ENCODE measurements at places on chromosomes 6 and 20.
A peak's percentile ranks its signal among the peaks of the same experiment; 100 is the strongest.

DNA sequence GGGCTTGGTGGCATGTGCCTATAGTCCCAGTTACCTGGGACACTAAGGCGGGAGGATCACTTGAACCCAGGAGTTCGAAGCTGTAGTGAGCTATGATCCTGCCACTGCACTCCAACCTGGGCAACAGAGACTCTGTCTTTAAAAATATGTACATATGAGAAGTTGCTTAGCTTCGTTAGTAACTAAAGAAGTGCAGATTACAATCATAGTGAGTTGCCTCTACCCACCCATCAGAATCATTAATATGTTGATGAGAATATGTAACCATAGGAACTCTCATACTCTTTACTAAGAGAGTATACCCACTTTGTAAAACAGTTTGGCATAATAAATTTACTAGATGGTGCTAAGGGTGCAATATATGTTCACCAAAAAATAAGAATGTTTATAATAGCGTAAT, 54.0 kb downstream of the EFHC1 start:
- no peak for DNase-seq

DNA sequence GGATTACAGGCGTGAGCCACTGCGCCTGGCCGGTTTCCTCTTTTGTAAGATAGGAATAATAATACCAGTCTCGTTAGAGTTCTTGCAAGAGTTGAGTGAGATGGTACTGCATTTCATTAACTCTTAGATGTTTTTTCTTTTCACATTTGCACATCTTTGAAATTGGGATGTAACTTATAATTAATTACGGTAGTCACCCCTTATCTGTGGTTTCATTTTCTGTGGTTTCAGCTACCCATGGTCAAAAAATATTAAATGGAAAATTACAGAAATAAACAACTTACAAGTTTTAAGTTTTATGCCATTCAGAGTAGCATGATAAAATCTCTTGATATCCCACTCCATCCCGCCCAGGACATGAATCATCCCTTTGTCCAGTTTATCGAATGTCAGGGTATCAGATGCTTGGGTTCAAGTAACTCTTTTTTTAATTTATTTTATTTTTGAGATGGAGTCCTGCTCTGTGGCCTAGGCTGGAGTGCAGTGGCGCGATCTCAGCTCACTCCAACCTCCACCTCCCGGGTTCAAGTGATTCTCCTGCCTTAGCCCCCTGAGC, 15.4 kb downstream of the PTK7 start:
- no peak for DNase-seq

GRCh38 chr6:36280467-36280866, 10.6 kb downstream of the PNPLA1 start:
- DNase-seq = no peak

DNA sequence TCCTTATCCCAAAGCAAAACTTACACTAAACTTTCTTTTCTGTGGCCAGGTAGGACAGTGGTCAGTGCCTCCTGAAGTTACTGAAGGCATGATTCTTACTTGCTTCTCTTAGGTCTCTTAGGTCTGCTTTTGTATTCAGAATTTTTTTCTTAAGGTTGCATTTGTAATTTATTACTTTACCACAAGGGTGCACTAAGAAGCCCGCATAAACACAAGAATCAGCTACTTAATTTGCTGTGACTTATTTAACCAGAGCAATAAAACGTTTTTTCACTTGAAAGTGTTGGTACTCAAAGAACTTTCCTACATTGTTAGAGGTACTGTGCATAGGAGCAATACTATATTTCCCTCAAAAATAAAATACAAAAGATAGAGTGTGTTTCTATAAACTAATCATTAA, 75.4 kb upstream of the LAMA2 start:
- DNase-seq = no peak

DNA sequence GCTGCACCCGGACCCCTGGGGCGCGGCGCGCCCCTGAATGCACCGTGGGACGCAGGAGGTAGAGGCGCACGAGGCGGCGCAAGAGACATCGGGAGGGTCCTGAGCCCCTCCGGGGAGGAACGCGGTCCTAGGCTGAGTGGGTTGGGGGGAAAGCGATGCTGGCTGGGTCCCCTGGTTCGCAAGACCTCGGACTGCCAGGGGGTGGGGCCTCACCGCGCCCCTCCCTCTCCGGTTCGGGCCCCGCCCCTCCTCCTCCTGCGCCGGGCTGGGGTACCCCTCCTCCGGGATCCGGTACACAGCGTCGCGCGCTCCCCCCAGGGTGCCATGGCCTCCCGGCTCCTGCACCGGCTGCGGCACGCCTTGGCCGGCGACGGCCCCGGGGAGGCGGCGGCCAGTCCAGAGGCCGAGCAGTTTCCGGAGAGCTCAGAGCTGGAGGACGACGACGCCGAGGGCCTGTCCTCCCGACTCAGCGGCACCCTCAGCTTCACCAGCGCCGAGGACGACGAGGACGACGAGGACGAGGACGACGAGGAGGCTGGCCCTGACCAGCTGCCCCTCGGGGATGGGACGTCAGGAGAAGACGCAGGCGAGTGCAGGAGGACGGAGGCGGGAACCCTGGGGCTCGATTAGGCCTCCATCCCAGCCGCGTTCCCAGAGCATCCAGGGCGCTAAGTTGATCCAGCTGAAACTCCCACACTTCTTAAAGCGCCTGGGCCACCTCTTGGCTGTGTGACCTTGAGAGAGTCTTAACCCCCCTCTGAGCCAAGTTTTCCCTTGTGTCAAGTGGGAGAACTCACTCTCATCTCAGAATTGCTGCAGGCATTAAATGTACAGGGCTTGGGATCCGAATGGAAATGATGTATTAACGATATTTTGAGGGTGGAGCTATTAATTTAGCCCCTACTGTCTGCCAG, 541 bp downstream of the SNX21 start:
- DNase-seq = peak; percentile 18

GRCh38 chr6:41733360-41733706, 2.1 kb downstream of the TFEB start:
- DNase-seq = no peak

DNA sequence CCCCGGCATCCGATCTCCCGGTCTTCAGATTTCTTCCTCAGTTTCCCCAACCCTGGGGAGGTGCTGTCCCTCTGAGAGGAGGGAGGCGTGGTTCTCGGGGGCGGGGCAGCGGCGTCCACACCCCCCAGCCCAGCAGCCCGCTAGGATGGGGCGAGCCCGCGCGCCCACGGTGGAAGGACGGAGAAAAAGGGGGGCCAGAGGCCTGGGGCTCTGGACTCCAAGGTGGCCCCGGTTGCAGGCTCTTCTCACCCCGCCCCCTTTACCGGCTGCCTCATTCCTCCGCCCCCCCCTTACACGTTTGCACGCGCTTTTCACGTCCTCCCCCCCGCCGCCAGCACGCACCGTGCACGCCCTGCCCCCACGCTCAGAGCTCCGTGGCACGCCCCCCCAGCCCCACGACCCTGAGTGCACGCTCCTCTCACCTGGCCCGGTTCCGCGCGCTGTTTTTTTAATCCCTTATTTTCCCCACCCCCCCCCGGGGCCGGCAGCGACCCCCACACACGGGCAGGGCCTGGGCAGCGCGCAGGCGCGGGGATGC, 402 bp downstream of the ZBTB12 start:
- no peak for DNase-seq

DNA sequence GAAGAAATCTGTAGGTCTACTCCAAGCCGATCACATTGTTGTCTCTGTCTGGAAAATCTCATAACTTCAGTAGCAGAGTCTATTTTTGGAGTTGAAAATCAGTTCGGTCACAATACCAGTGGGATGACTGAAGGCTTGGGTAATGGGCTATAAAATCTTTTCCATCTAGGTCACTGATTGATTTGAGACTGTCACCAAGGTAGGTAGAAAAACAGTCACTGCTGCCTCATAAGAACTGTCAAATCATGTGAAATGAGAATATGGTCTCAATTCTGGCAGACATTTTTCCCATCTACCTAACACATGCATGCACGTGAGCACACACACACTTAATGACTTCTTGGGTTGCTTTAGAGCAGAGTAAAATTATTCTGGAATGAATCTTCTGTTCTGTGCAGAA, 1162.8 kb upstream of the CITED2 start:
- no peak for DNase-seq

DNA sequence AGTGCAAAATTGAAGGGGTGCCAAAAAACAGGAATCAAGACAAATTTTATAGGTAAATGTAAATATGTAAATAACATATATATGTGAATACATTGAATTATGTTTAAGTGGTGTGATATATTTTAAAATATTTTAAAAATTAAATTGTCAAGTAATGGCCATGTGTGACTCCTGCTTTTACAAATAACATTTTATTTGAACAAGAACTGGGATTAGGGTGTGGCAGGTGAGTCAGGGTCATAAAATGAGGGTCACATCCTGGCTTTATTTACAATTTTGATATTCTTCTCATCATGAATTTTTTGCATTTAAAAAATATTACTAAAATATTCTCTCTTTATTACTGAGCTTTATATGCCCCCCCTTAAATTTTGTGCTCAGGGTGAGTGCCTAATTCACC, 601.1 kb upstream of the MAN1A1 start:
- no peak for DNase-seq

DNA sequence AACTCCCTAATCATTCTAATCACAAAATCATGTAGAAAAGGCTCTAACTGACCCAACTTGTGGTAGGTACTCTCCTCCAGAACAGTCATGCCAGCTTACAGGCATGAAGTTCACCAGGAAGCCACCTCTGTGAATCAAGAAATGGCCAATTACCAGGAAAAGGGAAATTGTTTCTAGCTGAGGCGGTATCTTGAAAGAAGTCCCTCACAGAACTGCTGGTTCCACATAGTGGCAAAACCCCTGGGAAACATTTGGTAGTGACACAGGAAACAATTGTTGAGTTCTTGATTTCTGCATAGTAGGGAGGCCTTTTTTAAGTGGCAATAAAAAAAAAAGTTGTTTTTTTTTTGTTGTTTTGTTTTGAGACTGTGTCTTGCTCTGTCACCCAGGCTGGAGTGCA, 3.4 kb upstream of the ZHX3 start:
- DNase-seq = no peak

DNA sequence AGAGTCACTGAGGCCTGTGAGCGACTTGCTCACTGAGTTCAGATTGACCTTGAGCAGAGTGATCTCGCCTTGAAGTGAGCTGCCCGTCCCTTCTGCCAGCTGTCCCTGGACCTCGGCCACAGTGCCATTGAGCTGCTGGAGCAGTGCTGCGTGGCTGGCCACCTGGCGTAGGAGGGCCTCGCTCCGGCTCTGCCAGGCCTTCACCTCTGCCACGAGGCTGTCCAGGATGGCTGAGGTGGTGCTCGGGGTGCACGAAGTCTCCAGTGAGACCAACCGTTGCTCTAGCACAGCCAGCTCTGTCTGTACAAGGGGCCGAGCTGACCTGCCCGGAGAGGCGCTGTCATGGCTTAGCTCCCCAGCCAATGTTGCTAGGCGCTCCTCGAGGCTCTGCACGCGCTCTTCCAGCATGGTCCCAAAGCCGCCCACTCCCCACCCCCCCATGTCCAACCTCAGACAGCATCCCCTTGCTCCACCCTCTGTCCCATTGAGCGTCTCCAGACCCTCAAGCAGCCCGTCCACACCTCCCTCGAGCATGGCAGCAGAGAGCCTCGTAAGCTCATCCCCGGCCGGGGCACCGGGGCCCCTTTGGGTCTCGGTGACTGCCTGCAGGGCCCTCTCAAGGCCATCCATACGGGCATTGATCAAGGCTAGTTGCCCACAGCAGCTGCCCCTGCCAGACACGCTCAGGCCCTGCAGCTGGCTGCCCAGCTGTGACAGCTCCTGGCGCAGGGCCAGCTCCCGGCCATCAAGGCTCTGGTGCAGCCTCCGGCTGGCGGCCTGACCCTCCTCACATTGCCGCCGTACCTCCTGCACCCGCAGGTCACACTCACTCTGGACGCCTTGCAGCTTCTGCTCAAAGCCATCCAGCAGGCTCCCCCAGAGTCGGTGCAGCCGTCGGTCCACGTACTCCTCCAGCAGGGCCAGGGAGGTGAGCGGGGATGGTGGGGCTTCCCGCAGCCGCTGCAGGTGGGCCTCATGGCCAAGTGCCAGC, 4.6 kb downstream of the EMILIN3 start:
- no peak for DNase-seq

DNA sequence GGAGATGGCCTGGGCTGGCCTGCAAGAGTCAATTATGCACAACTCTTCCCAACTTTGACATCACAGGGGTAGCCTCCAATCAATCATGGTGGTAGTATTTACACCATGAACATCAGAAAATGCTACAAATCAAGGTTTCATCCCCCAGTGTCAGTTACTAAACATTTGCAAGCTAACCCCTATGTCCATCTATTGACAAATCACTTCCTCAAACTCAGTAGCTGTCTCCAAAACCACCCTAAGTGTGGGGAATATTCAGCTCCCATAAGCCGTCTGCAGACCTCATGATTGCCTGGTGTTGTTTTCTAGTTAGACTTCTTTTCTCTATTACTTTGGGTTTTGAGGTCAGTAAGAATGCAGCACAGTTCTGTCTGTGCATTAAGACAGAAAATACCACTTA, 200.8 kb upstream of the RIN2 start:
- DNase-seq = no peak

GRCh38 chr6:22110061-22110460, 186.8 kb downstream of the PRL start:
- DNase-seq = no peak

DNA sequence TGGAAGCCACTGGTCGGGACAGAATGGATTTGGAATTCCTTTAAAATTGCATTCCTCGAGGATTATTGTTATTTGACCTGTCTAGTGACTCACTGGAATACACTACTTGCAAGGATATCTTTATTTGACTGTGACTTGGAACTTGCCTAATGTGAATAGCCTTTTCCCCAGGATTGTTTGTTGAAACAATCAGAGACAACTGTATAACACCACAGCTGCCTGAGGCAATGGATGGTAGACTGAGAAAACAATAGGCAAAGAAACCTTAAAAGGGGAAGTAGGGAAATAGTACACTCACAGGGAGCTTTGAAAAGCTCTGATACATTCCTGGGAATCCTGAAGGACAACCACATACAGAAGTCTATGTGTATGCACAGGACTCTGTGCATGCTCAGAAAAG, 465.3 kb downstream of the BMP2 start:
- no peak for DNase-seq

DNA sequence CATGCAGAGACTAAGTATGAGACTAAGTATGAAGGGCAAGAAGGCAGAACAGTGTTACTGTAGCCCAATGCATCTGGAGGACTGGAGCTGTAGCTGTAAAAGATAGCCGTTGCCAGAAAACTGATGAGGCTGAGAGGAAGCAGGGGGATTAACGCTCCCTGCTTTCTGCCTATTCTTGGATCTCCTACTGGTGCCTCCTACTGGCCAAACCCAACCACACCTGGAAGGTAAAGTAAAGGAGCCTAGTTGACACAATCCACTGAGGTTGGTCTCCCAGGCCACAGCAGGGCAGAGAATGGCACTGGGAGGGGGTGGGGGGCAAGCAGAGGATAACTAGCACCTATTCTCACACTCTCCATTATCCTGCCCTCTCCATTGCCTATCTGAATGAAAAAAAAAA, 105.0 kb upstream of the MRPS10 start:
- no peak for DNase-seq

- no peak for DNase-seq
Measured at GRCh38 chr6:154916857-154917256, 78.3 kb upstream of the TIAM2 start.

Data from activated CD4-positive, alpha-beta T cell treated with anti-CD3 and anti-CD28 coated beads for 1 hour (primary cell).